ENCODE measurements at places on chromosomes 6 and 20. TPM values are rescaled to one million over a fixed set of nuclear protein-coding genes. Genes with fewer than 3 reads are reported as not detected.
A peak's percentile ranks its signal among the peaks of the same experiment; 100 is the strongest.

DNA sequence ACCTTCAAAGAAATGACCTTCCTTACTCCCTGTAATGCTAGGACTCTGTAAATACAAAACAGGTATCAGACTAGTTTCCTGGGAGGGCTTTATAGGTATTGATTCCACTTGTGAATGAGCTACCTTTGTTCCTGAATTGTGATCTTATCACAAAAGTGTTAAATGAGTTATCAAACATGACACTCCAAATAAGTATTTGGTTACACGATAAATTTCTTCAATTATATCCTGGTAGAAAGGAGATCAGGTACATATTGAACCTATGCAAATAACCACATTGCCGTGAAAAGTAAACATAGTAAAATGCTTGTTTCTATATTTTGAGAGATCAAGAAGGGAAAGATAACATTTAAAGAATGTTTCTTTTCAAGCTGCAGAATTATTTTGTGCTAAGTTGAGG lies 285.3 kb downstream of the HIVEP2 start:
- no peak for DNase-seq

GRCh38 chr6:149182262-149182661 lies 135.2 kb upstream of the TAB2 start:
- DNase-seq = peak; percentile 59

GRCh38 chr6:33957131-33957891 lies 153.5 kb upstream of the MLN start:
- DNase-seq = no peak

GRCh38 chr6:91506509-91506908 lies 919.6 kb upstream of the MAP3K7 start:
- DNase-seq = no peak

- DNase-seq = peak; percentile 34
Observed at GRCh38 chr6:42201382-42201781, 6.6 kb upstream of the GUCA1B start.

- peak; percentile 96 for DNase-seq
Observed at GRCh38 chr20:49303065-49303552, 25.3 kb upstream of the ZNFX1 start.

- DNase-seq = no peak
Observed at GRCh38 chr20:2846698-2847097, 6.2 kb downstream of the VPS16 start.

GRCh38 chr6:11778648-11779328 lies at the start of gene ADTRP:
Gene ADTRP (minus strand): TSS chr6:11778803. CDS start chr6:11778759, 44 bp downstream.
- no peak for DNase-seq

Gene IL17F
- not detected for total RNA-seq

Gene SULF2
- total RNA-seq = 1.9 TPM

Gene DNAH8
- total RNA-seq = 0.08 TPM

Gene LRRN4
- not detected for total RNA-seq

Gene UST
- 27.1 TPM for total RNA-seq

Gene SCAF8
- 47.6 TPM for total RNA-seq

All from fibroblast of the aortic adventitia (primary cell).